ENCODE measurements at places on chromosomes 1 and 21.

- H3K4me3 ChIP-seq = no peak overlapping the region
- peaks cover 12% of the 10 kb centered on the region for H3K36me3 ChIP-seq
- no peak overlapping the region for H3K27ac ChIP-seq
- no peaks in the 10 kb centered on the region for H3K27me3 ChIP-seq
These were observed 12.1 kb upstream of the NDC1 start for GRCh38 chr1:53850082-53850673.

DNA sequence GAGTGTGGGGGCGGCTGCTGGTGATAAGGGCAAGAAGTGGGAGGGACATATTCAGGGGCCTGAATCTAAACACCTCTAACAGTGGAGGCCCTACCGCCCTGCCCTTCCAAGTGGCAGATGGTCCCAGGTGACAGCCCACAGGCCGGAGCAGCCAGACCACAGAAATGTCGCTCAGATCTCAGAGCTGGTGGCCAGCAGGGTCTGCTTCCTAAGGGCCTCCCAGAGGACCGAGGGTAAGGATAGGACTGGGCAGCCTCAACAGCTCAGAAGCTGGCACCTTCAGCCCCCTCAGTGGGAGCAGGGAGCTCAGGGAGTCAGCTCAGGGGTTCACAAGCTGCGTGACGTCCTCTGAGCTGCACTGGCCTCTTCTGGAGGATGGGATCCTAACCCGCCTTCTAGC, 201.8 kb upstream of the ZC3H12A start:
- no peaks in the 10 kb centered on the region for H3K36me3 ChIP-seq
- no peak overlapping the region for H3K27ac ChIP-seq
- no peaks in the 10 kb centered on the region for H3K27me3 ChIP-seq

DNA sequence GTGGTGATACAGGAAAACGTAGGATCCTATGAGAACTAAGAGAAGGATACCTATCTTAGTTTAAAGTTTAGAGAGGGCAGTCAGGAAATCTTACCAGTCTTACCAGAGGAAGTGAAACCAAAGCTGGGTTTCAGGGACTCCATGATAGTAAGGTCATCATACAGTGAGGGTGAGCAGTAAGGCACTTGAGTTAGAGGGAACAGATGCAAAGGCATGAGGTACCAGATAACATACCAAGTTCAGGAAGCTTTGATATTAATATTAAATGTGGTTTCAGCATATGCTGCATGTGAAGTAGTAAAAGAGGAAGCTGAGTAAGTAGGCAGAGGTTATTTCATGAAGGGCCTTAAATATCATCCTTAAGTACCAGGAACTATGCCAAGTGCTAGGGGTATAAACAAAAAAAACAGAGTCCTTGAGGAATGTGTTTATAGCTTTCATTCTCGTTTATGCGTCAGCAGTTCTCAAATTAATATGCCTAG, 16.9 kb downstream of the ATG4C start:
- DNase-seq = no peak
- no peak overlapping the region for H3K27ac ChIP-seq
- H3K4me3 ChIP-seq = no peak overlapping the region

- no peaks in the 10 kb centered on the region for H3K36me3 ChIP-seq
- H3K4me1 ChIP-seq = no peaks in the 10 kb centered on the region
- H3K27me3 ChIP-seq = no peaks in the 10 kb centered on the region
These were observed 802.9 kb upstream of the ADAMTS5 start for GRCh38 chr21:27769763-27770162.

GRCh38 chr1:16969057-16969611, 11.3 kb downstream of the MFAP2 start:
- H3K4me3 ChIP-seq = no peak overlapping the region
- no peaks in the 10 kb centered on the region for H3K27me3 ChIP-seq
- H3K4me1 ChIP-seq = peaks cover 10% of the 10 kb centered on the region
- DNase-seq = no peak
- peaks cover 16% of the 10 kb centered on the region for H3K36me3 ChIP-seq
